ENCODE measurements at places on chromosomes 7 and 10.
A peak's percentile ranks its signal among the peaks of the same experiment; 100 is the strongest.

GRCh38 chr7:27194686-27195379 lies 5.1 kb downstream of the HOXA13 start:
- DNase-seq = no peak

GRCh38 chr7:121081327-121081936 lies 92.9 kb downstream of the CPED1 start:
- DNase-seq = peak; percentile 72

- DNase-seq = no peak
Observed at GRCh38 chr7:47622946-47623640, 41.2 kb upstream of the TNS3 start.

DNA sequence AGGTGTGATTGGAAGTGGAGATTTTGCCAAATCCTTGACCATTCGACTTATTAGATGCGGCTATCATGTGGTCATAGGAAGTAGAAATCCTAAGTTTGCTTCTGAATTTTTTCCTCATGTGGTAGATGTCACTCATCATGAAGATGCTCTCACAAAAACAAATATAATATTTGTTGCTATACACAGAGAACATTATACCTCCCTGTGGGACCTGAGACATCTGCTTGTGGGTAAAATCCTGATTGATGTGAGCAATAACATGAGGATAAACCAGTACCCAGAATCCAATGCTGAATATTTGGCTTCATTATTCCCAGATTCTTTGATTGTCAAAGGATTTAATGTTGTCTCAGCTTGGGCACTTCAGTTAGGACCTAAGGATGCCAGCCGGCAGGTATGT lies 13.6 kb downstream of the STEAP2 start:
- DNase-seq = no peak

DNA sequence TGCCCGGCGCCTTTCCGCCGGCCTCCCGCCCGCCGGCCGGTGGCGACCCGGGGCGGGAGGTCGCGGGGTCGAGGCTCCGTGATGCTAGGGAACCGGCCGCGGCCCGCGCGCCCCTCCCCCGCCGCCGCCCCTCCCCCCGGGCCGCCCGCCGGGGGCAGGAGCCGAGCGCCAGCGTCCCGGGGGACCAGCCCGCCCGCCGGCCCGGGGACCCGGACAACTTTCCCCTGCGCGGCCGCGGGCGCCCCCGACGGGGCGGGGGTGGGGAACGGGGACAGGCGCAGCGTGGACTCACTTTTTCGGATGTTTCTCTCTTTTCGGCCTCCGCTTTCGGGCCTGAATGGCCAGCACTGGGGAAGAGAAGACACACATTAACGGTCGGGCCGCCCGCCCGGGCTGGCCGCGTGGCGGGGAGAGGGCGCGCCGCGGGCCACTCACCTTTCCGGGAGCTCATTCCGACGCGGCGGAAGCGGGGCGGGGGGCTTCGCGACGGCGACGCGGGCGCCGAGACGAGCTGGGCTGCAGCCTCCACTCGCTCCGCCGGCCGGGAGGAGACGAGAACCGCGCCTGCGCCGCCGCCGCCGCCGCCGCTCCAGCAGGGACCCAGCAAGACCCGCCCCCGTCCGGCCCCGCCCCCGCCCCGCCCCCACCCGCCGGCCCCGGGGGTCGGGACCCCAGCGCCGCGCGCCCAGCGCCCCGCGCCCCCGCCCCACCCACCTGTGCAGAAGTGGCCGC lies at the start of gene SRPK2:
SRPK2 (minus strand) TSS at position 566 of the 732 bp plus-strand sequence.
- DNase-seq = peak; percentile 76

DNA sequence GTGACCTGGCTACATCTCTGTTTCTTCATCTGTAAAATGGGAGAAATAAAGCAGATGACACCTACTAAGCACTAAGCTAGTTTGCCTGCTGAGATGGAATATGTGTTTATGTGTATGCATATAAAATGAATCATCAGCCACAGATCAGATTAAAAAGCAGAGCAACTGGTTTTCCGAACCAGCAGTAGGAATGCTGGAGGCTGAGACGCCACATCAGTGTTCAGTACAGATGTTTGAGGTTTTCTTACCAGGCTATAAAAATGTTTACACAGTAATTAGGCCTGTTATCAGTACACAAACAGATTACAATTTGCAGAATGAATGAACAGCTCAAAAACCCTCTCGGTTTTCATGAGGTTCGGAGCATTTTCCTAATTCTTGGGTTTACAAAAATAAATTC lies 85.8 kb downstream of the CALN1 start:
- DNase-seq = no peak

DNA sequence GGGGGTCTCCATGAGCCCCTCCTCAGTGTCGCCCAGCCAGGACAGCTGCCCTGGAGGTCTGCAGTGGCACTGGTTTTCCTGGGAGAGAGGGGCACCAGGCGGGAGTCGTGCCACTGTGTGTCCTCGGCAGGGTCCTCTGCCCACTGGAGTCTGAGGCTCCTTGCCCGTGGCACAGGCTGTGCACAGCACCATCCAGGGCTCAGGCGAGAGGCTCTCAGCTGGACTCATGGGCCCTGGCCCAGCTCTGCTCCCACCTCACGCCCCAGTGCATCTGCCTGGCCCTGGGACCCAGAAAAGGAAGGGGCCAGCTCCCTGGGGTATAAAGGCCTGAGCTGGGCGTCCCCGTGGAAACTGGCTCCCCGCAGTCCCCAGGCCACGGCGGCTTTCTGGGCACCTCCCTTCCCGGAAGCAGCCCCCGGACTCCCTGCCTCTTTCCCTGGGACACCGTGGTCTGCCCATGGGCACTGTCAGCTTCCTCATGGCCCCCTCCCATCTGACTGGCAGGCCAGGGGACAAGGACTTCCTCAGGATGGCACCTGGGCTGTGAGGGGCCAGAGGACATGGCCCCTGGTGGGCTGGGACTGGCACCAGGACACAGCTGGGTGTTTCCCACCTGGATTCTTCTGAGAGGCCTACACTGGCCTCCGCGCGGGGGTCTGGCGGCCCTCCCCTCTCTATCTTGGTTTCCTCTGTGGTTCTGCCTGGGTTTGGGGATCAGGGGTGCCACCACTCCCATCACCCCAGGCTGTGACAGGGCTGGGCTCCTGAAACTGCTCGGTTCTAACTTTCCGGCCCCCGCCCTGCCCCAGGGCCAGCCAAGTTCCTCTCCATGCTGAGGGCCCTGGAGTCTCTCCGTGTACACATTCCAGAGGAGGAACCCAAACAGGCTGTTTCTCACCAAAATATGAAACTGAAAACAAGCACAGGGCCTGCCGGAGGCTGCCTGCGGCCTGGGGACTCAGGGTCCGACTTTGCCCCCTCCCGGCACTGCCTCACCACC lies 5.5 kb downstream of the FOXL3 start:
- DNase-seq = no peak

DNA sequence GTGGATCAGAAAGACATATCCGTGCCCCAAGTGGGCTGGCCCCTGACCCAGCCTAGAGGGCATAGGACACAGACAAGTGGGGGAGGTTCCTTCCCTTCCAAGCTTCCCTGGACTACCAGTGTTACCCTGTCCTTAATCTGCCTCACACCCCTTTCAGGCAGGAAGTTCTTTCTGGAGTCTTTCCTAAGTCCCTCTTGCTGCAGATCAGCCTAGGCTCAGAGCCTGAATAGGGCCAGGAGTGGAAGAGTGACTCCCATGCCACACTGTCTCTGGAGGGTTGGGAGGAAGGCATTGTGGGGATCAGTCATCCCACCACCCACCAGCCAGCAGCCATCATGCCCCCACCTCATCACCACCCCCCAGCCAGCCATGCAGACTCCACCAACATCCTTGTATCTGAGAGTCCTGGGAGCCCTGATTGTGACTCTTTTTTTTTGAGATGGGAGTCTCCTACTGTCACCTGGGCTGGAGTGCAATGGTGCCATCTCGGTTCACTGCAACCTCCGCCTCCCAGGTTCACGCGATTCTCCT lies 22.6 kb downstream of the POLL start:
- DNase-seq = no peak

GRCh38 chr7:74219416-74219815 lies 9.6 kb downstream of the LAT2 start:
- DNase-seq = no peak

GRCh38 chr10:1057106-1057657 lies 997 bp downstream of the WDR37 start:
- no peak for DNase-seq

DNA sequence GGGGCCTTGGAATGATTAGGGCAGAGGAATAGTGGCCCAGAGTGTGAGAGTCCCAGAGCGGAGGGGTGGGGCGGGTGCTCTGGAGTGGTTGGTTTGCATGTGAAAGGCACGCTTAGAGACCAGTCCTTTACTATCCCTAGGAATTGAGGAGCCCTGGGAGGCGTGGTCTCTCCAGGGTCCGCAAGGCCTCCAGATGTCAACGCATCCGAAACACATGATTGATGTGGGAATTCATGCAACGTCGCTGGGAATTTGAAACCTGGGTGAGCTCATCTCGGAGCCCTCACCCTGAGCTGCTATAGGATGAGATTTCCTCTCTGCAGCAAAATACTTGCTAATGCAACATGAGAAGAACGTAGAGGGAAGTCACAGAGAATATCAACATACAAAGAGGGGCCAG lies 51.2 kb downstream of the NPTX2 start:
- DNase-seq = no peak

- DNase-seq = no peak
Observed at GRCh38 chr7:27961255-27961654, 219.3 kb downstream of the JAZF1 start.

GRCh38 chr7:40542982-40543741 lies 408.4 kb downstream of the SUGCT start:
- DNase-seq = no peak

DNA sequence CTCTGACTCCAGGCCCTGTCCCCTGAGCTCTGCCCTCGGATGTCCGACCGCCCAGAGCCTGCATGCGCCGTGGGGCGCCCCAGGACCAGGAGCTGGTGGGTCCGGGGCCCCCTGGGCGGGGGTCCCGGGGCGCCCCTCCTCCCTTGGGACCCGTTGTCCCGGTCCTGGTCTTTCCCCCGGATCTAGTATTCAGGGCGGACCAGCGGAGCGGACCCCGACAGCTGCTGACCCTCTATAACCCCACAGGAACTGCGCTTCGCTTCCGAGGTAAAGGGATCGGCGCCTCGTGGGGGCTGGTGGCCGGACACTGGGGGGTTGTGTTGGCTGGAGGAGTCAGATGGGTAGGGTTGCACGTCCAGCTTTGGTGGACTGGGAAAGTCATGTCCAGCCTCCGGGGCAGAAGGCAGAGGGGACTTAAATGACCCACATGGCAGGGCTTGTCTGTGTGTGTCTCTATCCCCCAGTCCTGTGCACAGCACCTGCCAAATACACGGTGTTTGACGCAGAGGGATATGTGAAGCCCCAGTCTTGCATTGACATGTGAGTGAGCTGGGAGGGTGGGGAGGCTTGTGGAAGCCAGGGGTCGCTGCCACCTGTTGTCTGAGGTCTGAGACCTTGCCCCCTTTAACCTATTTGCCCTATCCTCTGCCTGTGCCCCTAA lies 520 bp downstream of the MOSPD3 start:
- no peak for DNase-seq

DNA sequence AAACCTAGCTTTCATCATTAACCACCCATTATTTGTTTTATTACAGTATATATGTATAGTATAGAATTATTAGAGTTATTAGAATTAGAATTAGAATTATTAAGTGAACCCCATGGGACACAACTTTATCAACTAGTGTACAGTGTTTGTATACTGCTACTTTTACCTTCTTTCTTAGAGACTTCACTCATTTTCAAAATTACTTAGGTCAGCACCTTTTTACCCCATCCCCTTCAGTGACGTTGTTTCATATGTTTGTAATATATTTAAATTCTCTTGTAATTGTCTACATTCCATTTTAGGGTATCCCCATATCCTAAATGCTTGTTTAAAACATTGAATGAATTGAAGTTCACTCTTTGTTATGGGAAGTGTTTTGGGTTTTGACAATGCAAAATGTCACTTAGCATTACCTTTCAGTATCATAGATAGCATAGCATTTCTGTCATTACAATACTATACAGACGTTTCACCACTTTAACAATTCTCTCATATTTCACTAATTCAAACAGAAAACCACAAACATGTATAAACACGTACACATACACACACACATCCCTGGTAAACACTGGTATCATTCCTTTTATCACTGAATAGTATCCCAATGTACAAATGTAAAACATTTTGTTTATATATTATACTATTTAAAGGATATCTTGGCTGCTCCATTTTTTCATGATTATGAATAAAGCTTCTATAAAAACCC lies 229.9 kb upstream of the MAGI2 start:
- DNase-seq = no peak

GRCh38 chr10:84755311-84755710 lies 426.9 kb downstream of the CCSER2 start:
- DNase-seq = no peak

GRCh38 chr10:27622596-27622995 lies 118.5 kb downstream of the RAB18 start:
- no peak for DNase-seq

GRCh38 chr7:140304191-140304799 lies 94.0 kb downstream of the SLC37A3 start:
- no peak for DNase-seq

- no peak for DNase-seq
Observed at GRCh38 chr7:96997512-96998032, 7.8 kb upstream of the DLX6 start.

DNA sequence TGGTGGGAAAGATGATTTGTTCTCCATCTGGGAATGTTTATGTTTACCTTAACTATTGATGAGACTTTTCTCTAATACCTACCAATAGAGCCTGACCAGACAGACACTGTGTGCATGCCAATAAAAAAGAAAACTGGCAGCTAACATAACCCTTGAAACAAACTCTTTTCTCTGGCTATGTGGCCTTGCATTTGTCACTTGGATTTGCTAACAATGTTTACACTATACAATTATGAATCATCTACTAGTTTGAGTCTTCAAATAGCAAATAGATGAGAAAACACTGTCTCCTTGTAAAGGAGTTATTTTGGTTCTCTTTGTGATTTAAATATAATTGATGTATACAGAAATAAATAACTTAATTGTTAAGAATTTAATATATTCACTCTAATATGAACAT lies 273.1 kb downstream of the SEMA3D start:
- DNase-seq = no peak

DNA sequence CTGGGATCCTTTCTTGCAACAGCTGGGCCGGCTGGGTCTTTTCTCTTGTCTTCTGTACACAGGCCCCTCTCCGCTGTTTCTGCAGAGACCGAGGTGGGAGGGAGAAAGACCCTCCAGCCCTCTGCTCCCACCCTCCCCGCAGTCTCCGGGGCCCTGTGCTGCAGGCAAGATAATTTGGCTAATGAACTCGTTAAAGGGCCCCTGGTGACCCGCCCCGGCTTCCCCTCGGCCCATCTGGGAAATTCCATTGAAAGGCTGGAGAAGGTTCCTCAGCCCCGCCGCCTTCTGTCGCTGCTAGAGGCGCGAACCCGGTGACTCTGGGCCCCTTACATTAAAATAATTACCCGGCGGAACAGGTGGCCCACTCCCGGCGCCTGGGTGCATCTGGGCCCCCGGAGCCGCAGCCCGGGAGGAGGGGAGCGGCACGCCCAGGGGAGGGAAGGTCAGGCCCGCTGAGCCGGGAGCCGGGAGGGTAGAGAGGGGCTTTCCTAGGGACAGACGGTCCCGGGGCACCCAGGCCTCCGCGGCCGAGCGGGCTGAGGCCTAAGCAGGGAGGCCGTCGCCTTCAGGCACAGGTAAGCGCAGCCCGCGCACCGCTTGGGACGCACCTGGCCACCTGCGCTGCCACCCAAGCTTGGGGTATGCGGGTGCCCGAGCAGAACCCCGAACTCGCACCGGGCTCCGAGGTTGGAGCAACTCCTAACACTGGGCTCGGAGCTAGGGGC lies 7.3 kb upstream of the MNX1 start:
- no peak for DNase-seq

Data from NCI-H2081 (cell line).